ENCODE measurements at places on chromosomes 5 and 9.

- DNase-seq, result no peak
Observed at GRCh38 chr9:107693625-107694326, 204.2 kb upstream of the KLF4 start.

DNA sequence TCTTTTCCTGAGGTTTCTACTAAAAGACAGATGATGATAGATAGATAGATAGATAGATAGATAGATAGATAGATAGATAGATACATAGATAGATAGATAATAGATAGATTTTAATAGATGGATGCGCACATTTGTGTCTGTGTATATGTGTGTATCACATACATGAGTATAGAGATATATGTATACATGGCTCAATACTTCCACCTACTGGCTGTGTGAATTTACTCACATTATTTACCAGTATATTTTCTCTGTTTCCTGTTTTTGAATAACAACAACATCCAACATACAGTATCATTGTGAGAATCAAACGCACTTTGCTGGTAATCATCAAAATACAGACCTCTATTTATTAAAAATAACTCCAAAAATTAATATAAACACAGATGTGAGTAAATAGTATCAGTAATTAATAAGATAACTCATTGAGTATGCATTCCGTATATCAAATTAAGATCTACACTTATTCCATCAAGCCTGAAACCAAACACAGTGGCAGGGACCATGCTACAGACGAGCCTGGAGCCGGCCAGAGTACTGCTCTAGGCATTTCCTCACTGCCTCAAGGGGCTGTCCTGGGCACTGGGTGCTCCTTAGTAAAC is 338.0 kb downstream of the SEMA5A start:
- DNase-seq, result no peak

DNA sequence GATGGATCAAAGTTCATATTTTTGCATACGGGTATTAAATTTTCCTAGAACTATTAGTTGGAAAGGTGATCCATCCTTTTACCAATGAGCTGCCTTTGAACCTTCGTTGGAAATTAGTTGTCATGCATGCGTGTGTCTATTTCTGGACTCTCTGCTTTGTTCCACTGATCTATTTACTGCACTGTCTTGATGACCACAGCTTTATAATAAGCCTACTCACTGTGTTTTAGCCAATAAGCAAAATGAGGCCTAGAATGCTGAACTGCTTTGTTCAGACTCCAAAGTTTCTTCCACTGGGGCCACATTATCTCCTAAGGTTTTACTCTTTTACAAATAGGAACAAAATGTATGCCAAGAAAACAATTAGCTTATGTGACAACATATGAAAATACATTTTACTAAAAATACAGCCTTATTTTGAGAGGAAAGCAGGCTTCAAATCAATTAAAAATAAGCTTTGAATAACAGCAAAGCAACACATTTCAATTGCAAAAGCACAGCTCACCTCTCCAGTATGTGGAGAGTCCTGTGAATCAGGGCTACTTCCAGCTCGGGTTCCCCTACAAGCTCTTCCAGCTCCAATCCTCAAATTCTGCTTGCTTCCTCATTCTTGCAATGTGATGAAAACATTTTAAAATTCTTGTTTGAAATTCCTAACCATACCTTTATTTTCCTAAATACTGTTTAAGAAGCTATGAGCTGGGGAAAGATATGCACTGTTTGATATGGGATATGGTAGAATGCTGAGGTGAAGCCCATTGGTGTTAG is 72.0 kb downstream of the RETREG1 start:
- no peak for DNase-seq

GRCh38 chr9:93975262-93975661 is 20.1 kb upstream of the BARX1 start:
- no peak for DNase-seq

GRCh38 chr9:121860744-121861143 is 209.3 kb downstream of the DAB2IP start:
- no peak for DNase-seq

- no peak for DNase-seq
Observed at GRCh38 chr5:61498121-61498520, 166.1 kb downstream of the ZSWIM6 start.

- DNase-seq, result no peak
Observed at GRCh38 chr5:143567583-143568504, 164.4 kb upstream of the NR3C1 start.

- DNase-seq, result no peak
Observed at GRCh38 chr5:74977471-74977870, 74.9 kb downstream of the GCNT4 start.

GRCh38 chr9:115513148-115513547 is 395.2 kb upstream of the TNC start:
- DNase-seq, result no peak

DNA sequence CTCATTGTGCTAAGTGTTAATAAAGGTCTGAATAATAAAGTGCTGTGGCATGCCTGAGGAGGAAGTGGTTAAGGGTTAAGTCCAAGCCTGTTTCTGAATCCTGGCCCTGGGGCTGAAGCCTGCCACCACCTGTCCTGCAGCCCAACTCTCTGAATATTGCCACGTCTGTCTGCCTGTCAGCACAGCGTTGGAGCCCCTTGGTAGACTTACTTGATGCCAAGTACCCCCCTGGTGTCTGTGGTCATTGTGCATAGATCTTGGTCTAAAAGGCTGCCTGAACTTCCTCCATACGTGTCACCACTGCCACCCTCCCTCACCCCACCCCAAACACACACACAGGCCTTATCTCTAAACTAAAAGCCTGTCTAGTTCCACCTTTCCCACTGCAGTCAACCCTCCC is 35.4 kb upstream of the SLC2A8 start:
- no peak for DNase-seq

DNA sequence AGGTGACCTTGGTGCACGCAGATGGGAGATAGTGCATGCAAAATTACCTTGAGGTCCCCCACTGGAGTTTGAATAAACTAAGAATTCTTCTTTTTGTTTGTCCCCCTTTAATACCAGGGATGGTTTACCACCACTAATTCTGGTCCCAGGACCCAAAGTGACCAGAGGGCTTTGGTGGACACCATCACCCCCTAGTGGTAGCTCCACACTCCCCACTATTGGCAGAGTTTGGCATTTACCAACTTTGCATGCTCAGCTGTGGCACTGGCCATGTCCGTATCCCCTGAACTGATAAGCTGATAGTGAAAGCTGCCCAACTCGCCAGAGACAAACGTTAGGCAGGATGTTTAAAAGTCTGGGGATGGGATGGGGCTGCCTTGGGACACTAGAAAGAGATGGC is 3.3 kb downstream of the ASTN2 start:
- no peak for DNase-seq

DNA sequence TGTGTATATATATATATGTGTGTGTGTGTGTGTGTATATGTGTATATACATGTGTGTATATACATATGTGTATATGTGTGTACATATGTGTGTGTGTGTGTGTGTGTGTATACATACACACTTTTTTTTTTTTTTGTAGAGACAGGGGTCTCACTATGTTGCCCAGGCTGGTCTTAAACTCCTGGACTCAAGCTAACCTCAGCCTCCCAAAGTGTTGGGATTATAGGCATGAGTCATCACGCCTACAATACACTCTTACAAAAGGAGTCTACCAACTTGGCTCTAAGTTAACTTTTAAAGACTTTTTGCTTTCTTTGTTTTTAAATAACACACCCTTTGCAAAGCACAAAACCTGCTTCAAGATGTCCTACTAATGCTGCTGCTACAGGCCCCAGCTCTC is 2.1 kb downstream of the C9orf78 start:
- no peak for DNase-seq

DNA sequence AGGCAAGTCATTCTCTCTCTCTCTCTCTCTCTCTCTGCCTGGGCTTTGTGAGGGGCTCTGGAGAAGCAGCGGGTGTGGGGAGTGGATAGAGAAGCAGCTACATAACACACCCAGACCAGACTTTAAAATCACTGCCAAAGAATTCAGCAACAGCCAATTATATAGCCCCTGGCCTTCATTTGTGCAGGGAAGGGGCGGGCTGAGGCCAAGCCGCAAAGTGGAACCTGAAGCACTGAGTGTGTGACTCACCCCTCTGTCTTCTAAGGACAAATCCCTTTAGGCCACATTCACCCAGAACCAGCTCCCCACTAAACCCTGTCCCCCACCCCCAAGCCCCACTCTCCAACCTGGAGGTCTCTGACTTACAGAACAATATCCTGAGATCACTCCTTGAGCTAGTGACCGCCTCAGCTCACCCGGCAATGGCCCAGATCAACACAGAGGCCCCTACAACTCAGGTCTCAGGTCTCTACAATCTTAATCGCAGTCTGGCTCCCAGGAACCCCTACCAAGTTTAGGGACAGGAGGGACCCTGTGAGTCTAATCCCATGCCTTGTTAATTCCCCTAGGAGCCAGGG is 6.0 kb downstream of the B4GALT1 start:
- no peak for DNase-seq

Data from activated gamma-delta T cell treated with anti-CD3 and anti-CD28 coated beads, Interleukin-2, amount 50 U/mL, for 16 hours (primary cell).